ENCODE measurements at places on chromosomes 1 and 21. TPM values are rescaled to one million over a fixed set of nuclear protein-coding genes. Genes with fewer than 3 reads are reported as not detected.

KCNA3 gene
- polyA plus RNA-seq, result 0.15 TPM

CELA3A gene
- polyA plus RNA-seq, result 0.52 TPM

FCGR2B gene
- polyA plus RNA-seq, result 0.16 TPM

MFAP2 gene
- 78.6 TPM for polyA plus RNA-seq

DNAJC28 gene
- polyA plus RNA-seq, result 2.9 TPM

CGN gene
- polyA plus RNA-seq, result 0.52 TPM

ENAH gene
- polyA plus RNA-seq, result 146 TPM

GRCh38 chr1:193905288-193906085 is 719.1 kb upstream of the B3GALT2 start:
- no peak for DNase-seq

- no peak for DNase-seq
These were observed 10.6 kb downstream of the GALNT2 start for GRCh38 chr1:230077436-230078213.

- DNase-seq, result no peak
These were observed 42.0 kb downstream of the ADSS2 start for GRCh38 chr1:244409701-244410100.

DNA sequence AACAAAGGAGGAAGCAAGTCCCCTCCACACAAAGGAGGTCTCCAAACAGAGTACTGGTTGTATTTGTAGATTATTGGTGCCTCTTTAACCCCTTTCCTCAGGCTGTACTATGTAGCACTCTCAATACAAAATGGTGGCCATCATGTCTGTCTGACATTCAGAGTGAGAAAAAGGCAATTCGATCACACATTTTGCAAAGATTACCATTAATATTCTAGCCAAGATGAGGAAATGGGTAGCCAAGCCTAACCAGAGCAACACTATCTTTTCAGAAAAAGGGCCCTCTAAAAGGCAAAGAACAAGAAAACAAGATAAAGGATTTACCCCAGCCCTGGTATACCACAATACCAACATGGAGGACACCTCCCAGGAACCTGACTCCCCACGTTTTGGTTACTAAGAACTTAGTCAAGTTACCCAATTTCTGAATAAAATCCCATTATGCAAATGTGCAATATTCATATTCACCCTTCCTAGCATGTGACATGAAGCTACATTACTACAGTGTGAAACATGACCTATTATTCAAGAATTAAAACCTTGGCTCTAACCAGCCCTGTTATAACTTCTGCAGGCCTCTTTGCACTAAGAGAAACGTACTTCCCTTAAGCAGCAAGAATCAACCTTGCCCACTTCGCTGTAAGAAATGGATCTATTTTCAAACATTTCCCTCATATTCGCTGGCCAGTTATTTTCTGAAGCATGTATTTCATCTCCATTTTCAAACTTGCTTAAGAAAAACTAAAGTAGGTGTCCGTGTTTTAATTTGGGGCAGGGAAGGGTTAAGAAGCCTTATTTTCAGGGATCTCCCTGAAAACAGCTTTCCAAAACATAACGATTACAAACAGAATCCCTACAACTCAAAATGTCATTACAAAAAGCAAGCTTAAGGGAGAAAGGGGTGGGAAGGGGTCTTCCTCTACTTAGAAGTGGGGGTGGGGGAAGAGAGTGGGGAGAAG is 2.1 kb downstream of the KDM5B start:
- DNase-seq, result no peak

GRCh38 chr1:6477039-6477820 is 11.3 kb upstream of the TNFRSF25 start:
- no peak for DNase-seq

DNA sequence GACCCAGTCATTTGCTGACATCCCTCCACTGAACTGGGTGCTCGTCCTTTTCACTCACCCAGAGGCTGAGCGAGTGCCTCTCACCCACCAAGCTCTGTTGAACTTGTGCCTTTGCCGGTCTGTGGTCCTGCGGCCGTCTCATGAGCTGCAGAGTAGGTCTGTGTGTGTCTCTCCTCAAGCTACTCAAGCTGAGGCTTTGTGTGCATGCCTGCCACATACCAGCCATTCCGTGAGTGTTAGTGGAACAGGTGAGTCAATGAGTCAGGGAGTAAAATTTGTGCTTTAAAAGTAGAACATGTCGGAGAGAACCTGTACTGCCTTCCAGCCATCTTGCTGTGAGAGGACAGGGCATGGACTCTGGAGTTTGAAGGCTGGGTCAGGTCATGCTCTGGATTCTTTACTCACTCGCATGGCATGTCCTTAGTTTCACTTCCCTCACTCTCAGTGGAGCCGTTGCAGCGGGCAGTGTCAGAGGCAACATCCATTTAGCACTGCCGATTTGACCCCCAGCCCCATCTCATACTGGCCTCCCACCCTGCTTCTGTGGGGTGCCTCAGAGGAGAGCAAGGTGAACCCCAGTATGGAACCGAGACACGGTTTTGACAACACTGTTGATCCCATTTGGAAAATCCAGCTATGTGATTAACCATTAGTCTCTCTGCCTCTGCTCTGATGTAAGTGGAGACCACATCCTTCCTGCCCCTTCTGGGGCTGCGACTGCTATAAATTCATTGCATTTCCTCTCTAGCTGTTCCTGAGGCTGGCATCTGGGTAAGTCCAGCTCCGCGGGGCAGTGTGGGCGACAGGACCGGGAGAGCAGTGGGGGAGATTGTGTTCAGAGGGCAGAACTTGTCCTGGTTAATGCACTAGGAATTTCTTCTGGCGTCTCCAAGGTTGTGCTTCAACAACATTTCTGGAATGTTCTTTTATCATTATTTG is at the start of gene NLRP3:
Gene NLRP3, plus strand, starts transcription at position 751 of the 939 bp plus-strand sequence. CDS start 2,628 bp downstream, outside the sequence.
- no peak for DNase-seq

- no peak for DNase-seq
These were observed 714.9 kb downstream of the ADGRL2 start for GRCh38 chr1:82515650-82516049.

- DNase-seq, result no peak
These were observed 509 bp downstream of the ADAMTS4 start for GRCh38 chr1:161198194-161198896.

DNA sequence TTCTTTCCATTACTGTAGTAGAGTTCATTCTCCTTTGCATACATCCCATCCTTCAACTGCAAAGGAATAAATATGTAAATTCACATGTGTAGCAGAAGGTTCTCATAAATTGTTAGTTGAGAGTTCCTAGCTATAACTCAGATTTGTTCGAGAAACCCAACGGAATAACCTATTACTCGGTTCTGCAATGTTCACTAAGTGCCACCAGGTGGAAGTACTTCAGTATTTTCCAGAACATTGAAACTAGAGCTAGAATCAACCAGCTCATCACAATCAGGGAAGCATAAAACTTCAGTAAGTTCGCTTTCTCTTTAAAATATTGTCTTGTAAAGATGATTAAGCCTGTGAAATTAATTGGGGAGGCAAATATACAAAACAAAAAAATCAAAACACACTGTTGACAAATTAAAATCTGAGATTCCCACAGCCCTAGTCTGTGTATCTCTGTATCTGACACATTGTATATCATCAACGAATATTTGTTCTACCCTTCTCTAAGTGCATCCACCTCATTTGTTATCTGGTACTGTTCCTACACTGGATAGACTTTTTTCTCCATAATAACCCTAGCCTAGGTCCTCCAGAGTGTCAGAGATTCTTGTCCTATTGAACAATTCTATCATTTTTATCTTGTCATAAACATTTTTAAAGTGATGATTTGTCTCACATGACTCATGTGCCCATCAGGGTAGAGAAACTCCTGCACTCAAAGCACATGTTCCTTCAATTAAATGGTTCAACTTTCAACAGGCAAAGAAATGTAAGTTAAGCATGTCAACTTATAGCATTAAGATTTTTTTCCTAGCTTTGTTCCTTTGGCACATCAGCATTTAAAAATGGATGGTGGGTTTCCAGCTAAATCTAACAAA is 31.9 kb downstream of the MROH9 start:
- peak; percentile 32 for DNase-seq

DNA sequence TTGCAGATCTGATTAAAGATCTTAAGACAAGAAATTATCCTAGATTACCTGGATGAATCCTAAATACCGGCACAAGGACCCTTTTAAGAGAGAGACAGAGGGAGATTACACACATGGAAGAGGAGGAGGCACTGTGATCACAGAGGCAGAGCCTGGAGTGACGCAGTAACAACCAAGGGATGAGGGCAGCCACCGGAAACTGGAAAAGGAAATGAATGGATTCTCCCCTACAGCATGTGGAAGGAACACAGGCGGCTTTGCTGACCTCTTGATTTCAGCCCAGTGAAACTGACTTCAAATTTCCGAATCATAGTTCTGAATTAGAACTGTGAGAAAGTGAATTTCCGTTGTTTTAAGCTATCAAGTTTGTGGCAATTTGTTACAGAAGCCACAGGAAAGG is 50.2 kb upstream of the IVNS1ABP start:
- no peak for DNase-seq

DNA sequence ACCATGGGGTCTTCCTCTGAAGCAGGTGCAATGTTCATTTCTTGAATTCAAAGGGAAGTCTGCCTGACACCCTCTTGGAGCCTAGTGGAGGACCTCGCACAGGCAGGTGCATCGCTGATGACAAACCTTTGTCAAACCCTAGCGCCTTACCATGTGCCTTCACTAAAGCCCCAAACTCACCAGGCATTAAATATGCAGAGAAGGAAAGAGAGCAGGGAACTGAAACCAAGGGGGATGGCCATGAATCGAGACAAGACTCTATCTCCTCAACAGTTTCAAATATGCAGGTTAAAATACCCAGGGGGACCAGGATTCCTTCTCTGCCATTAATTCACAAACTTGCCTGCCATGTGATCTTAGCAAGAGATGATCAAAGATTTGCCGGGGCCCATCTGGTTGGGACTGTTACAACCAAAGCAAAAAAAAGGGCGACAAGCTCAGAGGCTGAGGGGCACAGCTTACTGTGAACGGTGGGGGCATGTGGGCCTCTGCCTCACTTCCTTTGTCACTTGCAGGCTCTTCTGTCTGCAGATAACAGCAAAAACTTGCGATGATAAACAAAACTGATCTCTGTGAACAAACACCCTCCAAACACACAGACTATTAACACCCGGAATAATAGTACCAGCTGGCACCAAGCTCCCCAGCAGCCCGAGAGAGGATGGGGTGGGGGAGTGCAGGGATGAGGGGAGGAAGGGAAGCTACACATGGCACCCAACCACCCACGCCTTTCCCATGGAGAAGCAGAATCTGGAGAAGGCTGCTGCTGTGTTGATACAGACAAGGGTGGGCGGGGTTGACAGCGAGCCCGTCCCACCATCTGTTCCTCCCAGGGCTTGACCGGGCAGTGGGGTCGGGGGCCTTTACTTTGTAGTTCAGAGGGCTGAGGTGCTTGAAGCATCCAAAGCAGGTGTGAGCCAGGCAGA is 33.9 kb downstream of the TMEM63A start:
- no peak for DNase-seq

GRCh38 chr1:213744780-213745179 is 243.0 kb upstream of the PROX1 start:
- DNase-seq, result no peak

DNA sequence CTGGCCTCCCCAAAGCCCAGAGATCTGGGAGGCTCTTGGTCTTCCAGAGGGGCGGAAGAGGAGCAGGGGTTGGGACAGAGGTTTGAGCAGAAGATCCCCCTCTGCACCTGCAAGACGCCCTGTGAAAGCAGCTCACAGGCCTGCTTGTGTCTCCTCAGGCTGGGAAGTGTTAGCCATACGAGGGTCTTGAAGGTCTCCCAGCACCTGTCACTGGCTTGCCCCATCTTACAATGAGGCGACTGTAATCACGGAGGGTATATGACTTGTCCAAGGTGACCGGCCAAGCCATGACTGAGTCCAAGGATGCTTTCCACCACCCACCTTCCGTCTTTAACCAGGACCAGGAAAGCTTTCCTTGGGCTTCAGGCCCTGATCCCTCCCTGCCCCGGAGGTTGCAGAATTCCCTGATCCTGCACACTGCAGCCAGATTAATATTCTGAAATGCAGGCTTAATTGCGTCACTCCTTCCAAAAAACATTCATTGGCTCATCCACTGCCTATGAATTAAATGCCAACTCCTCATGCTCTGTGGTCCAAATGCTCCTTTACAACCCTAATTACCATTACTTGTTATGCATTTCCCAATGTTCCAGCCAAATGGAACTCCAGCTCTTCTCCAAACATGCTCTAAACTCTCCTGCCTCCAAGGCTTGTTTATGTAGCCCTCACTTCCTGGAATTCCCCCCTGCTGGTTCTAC is 64.0 kb downstream of the DDX20 start:
- no peak for DNase-seq

DNA sequence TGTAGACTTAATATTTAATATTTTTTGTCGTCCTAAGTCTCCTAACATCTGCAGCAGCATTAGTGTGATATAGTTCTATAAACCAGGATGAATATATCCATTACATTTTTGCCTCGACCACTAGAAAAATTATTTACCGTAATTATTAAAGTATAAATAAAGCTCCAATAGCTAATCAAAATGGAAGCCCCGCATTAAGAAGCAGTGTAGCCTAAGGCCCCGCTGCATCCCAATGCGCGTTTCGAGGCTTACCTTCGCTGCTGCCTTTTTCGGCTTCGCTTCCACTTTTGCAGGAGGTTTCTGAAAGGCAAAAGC is 891 bp downstream of the HMGN1 start:
- DNase-seq, result no peak

DNA sequence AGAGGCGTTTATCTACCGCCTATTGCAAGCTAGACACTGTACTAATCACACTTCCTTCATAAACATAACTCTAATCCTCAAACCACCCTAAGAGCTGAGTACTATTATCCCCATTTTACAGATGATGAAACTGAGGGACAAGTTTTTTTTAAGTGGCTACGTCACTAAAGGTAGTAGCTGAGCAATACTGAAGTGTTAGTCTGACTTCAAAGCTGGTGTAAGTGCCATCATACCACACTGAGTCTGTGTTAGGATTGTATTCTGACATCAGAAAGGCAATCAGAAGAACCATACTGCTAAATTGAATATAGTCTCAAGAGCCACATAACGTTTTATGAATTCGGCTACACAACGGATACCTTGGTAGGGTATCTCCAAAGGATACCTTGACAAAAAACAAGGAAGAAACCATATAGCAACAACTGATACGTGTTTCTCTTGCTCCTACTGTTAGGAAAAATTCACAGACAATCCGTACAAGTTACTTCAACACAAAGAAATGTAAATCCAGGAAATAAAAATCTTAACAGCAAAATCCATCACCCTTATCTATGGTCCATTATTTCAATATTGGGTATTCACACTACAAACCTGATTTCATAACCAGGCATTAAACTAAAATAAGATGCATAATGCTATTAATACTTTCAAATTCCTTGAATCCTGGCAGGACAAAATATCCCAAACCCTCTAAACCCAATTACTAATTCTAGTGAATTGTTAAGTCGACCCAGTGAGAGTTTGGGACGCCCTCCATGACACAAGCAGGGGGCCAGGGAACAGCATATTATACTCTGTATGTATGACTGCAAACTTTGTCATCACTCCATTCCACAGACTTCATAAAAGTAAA is 1.6 kb downstream of the TP53BP2 start:
- no peak for DNase-seq

- no peak for DNase-seq
These were observed 72.2 kb downstream of the PGM1 start for GRCh38 chr1:63665410-63665809.

All from forelimb muscle (tissue), 1 donor.